Vagina (tissue), 2 donors: ENCODE measurements at places on chromosomes 12 and 14.

DNA sequence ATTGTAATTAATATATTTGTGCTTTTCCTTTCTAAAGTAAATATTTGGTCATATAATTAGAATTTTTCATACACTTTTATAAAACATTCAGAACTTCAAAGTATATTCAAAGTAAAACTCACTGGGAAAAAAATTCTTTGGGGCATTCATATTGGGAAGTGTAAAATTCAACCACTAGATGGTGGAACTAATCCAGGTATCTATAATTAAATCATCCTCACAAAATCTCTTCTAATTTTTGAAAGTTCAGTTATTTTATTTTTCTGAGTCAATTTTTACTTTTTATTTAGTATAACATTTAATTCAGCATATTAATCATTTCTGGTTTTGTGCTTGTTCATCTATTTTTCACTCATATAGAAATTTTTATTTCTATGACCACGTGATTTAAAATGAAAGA lies 81.0 kb downstream of the NTS start:
- no peak for DNase-seq

GRCh38 chr12:108853981-108854446 lies 3.4 kb downstream of the SSH1 start:
- DNase-seq = no peak

DNA sequence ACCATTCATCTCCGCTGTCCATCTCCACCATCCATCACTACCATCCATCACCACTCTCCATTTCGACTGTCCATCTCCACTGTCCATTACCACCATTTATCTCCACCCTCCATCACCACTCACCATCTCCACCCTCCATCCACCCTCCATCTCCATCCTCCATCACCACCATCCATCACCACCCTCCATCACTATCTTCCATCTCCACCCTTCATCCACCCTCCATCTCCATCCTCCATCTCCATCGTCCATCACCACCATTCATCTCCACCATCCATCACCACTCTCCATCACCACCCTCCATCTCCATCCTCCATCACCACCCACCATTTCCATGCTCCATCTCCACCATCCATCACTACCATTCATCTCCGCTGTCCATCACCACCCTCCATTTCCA lies 5.2 kb upstream of the CEP170B start:
- DNase-seq = no peak

- DNase-seq = no peak
Measured at GRCh38 chr12:95857156-95857555, 1.6 kb upstream of the SNRPF start.

- no peak for DNase-seq
Measured at GRCh38 chr14:103391048-103391447, 5.8 kb downstream of the MARK3 start.

DNA sequence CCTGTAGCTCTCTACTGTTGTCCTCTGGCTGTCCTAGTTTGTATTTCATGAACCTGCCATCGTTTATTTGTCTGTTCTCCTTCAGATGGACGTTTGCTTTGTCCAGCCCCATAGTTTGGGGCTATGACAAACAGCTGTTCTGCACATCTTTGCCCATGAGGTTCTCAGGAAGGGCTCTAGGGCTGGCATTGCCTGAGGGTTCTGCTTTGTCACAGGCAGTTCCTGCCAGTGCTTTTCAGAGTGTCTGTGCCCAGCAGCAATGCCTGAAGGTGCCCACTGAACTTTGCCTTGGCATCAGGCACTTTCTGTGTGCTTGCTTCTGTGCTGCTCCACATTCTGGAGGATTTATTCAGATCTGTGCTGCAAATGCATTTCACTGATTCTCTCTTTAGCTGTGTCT lies 361.3 kb downstream of the TMEM121 start:
- peak; percentile 46 for DNase-seq
